NCI-H460 (cell line): ENCODE measurements at places on chromosomes 4 and X.

- DNase-seq, result peak; percentile 9
Measured at GRCh38 chrX:151543706-151544105, 19.8 kb upstream of the PASD1 start.

GRCh38 chr4:176193938-176194337 is 1.4 kb downstream of the SPATA4 start:
- DNase-seq, result no peak

DNA sequence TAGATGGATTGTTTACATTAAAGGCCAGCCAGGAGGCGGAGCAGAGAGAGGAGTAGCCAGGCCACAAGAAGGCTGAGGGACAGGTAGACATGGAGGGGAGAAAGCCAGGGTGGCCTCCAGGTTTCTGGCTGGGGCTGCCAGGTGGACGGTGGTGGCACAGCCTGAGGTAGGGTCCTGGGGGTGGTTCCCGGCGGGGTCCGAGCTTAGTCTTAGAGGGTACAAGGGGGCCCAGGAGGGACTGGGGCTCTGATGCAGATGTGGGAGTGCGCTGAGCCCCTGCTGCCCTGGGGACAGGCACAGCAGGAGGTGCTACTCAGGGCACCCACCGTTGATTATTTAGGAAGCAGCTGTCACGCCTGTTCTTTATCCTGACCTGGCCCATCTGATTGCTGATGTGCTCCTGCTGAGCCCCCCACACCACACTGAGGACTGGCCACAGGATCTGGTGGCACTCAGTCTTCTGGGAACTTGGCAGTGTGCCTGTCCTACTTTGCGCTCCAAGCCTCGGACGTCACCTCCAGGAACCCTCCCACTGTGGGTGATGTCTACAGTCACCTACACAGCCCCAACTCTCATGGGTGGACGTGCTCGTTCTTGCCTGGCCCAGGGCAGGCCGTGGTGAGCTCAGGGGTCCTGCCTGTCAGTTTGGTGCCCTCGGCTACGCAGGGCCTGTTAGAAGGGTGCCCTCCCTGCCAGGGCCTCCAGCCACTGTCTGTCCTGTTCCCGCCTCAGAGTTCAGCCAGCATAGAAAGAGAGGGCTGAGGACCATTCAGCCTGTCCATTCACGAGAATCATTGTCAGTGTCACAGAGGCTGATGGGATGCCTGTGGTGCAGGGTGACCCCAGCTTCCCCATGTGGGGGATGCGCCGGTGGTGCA is 12.0 kb downstream of the WFS1 start:
- no peak for DNase-seq

DNA sequence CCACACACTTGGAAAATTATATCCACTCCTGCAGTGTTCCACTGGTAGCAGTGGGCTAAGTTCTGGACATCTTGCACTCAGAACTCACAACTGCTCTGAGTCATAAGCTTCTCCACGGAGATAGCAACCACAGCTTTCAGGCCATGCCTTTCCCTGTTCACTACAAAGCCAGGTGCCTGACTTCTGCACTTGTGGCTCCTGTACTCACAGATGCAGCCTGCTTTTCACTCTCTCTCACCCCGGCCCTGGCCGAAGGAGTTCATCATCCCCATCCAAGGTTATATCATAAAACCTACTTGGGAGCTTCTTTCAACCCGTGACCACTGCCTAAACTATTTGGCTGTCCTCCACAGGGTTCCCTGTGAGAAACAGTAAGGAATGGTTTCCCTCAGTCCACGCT is 999.4 kb downstream of the GLUD2 start:
- no peak for DNase-seq

GRCh38 chr4:40180356-40180755 is 16.5 kb upstream of the RHOH start:
- peak; percentile 26 for DNase-seq

DNA sequence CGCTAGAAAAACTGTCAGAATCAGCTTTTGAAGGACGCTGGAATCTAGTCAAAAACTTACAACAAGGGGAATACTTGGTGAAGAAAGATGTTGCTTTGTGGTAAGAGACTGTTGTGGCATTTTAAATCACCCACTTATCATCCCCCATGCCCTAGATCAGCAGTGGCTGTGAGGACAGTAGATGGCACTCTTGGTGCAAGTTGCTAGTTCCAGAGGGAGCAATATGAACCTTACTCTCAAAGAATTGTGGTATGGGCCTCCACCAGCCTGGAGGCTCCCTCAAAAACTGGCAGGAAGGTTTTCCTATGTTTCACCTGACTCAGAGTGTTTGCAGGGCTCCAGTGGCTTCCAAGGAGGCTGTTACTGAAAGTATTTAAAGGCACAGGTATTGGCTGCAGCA is 37.7 kb upstream of the SLC16A2 start:
- DNase-seq, result peak; percentile 44
